ENCODE measurements at places on chromosomes 5 and 9. TPM values are rescaled to one million over a fixed set of nuclear protein-coding genes. Genes with fewer than 3 reads are reported as not detected.

- no peak for DNase-seq
Measured at GRCh38 chr9:109488791-109489492, 9.2 kb downstream of the PTPN3 start.

DNA sequence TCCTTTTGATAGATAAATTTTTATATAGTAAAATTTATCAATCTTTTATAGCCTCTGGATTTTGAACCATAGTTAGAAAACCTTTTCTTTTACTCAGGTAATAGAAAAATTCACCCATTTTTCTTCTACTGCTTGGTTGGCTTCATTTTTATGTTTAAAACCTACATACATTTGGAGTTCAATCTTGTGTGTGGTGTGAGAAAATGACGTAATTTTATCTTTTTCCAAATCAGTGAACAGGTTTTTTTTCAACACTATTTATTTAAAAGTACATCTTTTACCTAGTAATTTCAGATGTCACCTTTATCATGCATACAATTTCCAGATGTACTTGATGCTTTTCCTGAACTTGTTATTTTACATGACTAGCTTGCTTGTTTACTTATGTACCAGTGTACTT lies 200.2 kb downstream of the TRIM36 start:
- DNase-seq = no peak

GRCh38 chr9:16527573-16527972 lies 342.9 kb downstream of the BNC2 start:
- DNase-seq = no peak

- DNase-seq = no peak
Measured at GRCh38 chr9:95588724-95589588, 72.2 kb upstream of the PTCH1 start.

The MEGF9 gene
- polyA plus RNA-seq = 1.1 TPM

The PCDHGA8 gene
- 0.77 TPM for polyA plus RNA-seq

DNA sequence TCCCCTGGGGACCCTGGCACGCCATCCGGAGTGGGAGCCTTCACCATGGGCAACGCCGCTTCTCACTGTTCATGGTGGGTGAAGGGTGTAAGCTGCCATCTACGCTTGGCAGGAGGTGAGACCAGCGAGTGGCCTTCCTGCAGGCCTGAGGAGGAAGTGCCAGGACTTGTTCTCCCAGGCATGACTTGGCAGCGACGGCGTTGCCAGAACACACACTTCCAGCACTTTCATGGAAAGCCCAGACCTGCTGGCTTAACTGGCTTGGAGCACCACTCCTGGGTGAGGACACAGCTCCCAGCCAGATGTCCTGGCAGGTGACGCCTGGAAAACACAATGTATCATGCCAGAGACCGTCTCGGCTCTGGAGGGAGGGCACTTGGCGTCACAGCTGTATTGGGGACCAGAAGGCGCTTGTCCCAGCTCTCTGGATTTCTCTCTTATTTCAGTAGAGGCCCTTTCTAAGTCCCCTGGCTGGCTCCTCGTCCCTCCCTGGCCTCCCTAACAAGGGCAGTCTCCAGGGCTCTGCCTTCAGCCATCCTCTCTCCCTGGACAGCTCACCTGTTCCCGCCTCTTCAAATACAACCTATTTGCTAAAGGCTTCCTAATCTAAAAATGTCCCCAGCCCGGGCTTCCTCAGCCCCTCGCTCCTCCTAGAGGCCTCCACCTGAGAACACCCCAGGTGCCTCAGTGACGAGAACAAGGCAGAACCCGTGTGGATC lies 188.3 kb downstream of the OLFM1 start:
- DNase-seq = no peak

DNA sequence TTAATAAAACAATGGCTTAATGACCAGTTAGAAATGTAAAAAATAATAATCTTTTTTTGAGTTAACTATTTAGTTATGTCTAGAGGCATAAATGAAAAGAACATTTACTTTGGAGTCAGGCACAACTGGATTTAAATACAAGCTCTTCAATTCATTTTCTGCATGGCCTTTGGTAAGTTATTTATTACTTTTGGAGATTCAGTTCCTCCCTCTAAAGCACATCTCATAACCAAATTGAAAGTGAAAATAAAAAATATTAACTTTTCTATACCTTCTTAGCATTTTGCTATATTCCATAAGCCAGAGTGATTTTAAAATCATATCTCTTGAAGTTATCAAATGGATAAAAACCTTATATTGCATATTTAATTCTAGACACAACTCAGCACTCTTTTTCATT lies 434.9 kb upstream of the SMARCA2 start:
- no peak for DNase-seq

GRCh38 chr5:6719896-6720560 lies 6.8 kb downstream of the TENT4A start:
- no peak for DNase-seq

GRCh38 chr9:80797831-80798688 lies 891.3 kb downstream of the TLE1 start:
- DNase-seq = peak; percentile 5

DNA sequence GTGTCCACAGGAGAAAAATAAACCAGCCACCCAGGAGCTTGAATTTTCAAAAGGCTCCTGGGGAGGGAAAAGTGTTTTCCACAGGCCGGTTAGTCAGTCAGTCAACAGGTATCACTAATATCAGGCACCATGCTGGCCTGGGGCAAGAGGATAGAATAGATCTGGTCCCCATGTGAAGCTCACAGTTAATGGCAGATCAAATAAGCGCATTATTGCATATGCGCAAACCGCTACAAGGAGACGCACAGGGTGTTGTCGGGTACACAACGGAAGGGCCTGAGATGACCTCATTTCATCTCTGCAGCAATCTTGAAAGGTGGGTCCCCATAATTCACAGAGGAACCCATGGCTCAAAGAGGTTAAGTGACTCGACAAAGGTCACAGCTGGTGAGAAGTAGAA lies 260.7 kb downstream of the CRB2 start:
- no peak for DNase-seq

GRCh38 chr5:158456241-158456640 lies 597.3 kb upstream of the CLINT1 start:
- no peak for DNase-seq

The HSDL2 gene
- polyA plus RNA-seq = 15.2 TPM

DNA sequence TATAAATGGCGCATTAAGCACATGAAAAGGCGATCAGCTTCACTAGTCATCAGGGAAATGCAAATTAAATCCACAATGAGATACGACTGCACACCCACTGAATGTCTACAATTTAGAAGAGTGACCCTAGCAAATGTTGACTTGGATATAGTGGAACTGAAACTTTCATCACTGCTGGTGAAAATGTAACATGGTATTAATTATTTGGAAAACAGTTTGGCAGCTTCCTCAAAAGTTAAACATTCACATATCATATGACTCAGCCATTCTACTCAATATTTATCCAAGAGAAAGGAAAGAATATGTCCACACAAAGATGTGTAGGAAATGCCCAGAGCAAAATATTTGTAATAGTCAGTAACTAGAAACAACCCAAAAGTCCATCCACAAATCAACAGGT lies 146.5 kb downstream of the LPAR1 start:
- no peak for DNase-seq

DNA sequence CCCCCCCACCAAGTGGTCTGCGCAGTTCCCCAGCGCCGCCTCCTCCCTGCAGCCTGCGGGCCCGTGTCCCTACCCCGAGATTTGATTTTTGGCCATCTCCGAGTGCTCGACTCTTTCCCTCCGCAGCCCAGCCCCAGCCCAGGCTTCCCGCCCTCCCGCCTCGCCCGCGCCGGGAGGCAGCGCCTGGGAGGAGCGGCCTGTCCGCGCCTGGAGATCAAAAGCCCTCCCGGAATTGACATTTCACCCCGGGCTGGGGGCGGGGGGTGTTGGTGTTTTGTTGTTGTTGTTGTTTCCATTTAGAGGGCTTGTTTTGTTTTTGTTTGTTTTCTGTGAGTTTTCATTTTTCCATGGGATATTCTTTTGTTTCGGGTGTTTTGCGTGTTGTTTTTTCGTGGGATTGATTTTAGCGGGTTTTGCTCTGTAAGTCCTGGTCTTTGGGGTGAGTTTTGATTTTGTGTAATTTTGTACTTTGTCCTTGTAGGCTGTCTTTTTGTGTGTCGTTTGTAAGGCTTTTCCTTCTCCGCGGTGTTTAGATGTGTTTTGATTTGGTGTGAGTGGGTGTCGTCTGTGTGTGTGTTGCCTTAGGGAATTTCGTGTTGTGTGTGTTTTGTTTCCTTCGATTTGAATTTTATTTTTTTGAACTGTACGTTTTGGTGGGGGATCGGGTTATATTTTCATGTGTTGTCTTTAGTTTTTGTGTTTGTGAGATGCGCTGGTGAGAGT lies 1.7 kb upstream of the PAX5 start:
- no peak for DNase-seq

DNA sequence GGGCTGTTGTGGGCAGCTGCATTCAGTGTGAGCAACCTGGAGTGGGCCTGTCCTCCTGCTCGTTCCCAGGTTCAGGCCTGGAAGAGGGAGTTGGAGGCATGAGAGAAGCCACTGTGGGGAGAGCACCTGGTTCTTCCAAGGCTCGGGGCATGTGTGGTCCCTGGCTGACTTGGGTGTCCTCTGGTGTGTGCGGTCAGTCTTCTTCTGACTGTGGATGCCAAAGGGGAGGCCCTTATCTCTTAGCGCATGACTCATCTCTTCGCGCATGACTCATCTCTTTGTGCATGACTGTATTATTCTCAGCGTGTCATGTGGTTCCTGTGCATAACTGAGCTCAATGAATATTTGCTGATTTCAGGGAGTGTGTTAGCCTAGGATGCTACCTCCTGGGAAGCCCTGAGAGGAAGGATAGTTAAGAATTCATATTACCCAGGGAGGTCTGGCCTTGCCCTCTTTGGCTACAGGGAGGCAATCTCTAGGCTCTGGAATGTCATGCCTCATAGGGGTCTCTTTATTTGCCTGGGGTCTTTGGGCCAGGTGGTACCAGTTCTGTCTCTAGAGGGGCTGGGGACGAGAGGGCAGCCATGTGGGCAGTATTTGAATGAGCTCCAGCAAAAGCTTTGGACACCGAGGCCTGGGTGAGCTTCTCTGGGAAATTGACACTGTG lies 188.7 kb downstream of the HSPA4 start:
- DNase-seq = peak; percentile 47

DNA sequence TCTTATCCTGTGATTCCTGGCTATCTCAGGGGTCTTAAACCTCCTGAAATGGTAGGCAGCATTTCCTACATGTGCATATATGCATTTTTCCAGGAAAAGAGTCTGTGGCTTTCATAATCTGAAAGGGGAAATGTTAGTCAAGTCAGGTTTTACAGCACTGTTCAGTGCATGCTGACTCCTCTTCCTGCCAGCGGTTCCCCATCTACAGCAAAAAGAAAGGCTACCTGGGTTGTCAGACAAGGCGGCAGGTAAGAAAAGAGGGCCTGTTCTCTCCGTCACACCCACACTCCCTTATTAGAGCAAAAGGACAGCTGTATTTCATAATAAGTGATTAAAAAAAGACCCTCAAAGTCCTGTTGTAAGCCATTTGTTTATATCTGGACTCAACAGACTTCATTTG lies 4.3 kb upstream of the SPATA6L start:
- no peak for DNase-seq

- no peak for DNase-seq
Measured at GRCh38 chr5:22678886-22679285, 174.3 kb downstream of the CDH12 start.

DNA sequence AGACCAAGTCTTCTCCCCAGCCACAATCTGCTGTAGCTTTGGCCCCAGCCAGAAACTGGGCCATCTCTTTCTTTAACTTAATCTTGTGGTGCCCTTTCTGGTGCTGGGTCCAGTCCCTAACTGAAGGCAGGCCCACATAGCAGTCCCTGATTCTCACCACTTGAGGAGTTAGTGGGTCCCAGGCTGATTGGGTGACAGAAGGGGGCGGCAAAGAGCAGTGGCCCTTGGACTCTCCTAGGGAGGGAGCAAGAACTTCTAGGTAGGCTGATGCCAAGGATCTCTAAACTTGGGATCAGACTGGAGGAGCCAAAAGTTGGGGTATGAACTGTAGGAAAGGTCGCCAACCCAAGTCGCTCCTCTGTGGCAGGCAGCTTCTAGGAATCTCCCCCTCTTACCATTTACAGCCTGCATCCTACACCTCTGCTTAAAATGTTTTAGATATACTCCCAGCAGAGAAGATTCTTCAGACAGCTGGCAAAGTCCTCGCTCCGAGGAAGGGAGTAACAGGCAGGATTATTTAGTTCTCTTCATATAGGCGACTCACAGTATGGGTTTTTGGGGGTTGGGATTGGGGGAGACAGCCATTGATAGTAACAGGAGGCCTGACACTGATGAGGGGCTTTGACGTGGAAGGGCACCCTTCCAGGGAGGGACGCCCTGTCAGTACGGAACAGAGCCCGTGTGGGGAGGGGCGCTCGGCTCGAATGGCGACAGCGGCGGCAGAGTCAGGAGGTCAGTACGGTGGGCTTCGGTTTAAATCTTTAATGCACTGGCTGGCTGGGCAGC lies 2.0 kb upstream of the CCL27 start:
- DNase-seq = no peak

The FAM120A gene
- polyA plus RNA-seq = 89.4 TPM

- no peak for DNase-seq
Measured at GRCh38 chr9:86792136-86792535, 155.2 kb downstream of the GAS1 start.

The RBM18 gene
- 29.3 TPM for polyA plus RNA-seq

DNA sequence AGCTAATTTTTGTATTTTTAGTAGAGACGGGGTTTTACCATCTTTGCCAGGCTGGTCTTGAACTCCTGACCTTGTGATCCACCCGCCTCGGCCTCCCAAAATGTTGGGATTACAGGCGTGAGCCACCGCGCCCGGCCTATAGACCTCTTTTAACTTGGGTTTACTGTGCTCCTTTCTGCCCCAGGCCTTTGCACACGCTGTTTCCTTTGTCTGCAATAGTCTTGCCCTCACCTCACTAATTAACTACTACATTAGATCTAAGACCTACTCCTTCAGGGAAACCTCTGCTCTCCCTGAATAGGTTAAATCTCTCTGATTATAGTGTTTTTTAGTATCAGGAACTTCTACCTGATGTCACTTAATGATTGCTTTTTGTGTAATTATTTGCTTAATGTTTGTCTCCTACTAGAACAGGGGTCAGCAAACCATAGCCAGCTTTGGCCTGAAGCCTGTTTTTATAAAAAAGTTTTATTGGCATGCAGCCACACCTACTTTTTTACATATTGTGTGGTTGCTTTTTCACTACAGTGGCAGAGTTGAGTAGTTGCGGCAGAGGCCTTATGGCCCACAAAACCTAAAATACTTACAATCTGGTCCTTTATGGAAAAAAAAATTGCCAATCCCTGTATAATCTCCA lies 31.2 kb upstream of the TLE1 start:
- DNase-seq = no peak

The TAF11L5 gene
- polyA plus RNA-seq = not detected

The SPATA31A3 gene
- polyA plus RNA-seq = not detected

- DNase-seq = no peak
Measured at GRCh38 chr5:107513337-107514085, 157.2 kb downstream of the EFNA5 start.

DNA sequence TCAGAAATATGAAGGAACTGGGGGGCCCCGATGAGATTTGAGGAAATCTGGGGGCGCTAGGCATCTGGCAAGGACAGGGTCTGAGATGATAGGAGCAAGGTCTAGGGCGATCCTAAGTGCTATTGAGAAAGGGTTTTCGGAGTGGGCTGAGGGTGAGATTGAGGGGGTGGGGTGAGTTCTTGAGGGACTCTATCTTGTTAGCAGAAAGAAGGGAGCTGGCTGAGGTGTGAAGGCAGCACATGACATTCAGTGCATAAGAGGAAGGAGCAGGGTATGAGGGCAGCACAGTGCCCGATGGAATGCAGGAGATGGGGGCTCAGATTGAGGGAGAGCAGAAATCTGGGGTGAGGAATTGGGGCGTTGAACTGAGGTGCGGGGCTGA lies 640 bp downstream of the TRIM32 start:
- no peak for DNase-seq
